ENCODE measurements at places on chromosomes 16 and 17.
A peak's percentile ranks its signal among the peaks of the same experiment; 100 is the strongest.

- peak; percentile 28 for DNase-seq
Observed at GRCh38 chr16:30053376-30054015, 12.1 kb upstream of the ALDOA start.

DNA sequence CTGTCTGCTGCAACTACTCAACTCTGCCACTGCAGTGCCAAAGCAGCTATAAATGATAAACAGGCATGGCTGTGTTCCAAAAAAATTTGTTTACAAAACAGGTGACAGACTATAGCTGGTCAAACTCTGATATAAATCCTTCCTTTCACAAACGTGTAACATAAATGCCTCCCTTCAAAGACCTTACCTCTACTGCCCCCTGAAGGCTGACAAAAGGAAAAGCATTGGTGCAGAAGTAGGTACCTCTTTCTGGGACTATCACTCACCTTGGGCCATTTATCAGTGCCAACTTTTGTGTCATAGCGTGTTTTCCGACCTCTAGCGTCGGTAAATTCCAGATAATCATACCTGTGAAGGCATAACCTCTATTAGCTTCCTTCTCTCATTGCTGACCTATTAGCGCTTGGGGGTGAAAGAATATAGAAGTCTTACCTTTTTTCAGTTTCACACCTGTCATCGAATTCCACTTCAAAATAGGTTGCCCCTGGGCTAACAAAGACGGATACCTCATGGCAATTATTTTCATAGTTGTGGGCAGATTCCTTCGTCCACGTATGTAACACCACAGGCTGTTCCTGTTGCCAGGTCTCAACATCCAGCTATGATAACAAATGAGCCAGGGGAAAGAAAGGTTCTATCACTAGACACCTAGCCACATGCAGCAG, 67.9 kb downstream of the ZZEF1 start:
- peak; percentile 7 for DNase-seq

- no peak for DNase-seq
Observed at GRCh38 chr17:50123649-50124349, 6.2 kb downstream of the SAMD14 start.

- DNase-seq: no peak
Observed at GRCh38 chr17:8004899-8005298, 2.5 kb downstream of the GUCY2D start.

DNA sequence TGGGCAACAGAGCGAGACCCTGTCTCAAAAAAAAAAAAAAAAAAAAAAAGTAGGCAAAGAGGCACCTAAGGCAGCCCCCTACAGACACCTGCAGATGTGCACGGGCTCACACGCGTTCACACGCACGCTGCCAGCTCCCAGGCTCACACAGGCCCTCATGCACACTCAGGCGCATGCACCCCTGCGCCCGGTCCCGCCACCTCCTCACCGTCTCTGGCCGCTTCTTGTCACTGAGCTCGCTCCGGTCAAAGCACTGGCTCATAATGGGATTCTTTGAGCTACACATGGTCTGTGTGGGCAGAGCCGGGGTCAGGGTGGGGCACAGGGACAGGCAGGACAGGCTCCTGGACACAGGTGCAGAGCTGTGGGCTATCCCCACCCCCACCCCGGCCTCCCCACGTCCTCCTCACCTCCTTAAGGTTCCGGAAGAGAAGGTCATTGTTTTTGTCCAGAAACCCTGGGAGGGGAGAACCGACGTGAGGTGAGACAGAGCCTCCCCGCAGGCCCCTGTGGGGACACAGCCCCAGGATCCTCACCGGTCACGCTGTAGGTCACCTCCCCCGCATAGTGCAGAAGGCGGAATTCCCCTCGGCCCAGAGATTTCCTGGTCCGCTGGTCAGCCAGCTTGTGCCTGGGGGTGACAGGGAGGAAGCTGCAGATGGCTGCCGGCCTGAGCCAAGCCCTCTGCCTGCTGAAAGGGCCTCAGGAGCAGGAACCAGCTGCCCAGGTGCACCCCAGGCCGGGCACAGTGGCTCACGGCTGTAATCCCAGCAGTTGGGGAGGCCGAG, 17.9 kb downstream of the MYO1C start:
- no peak for DNase-seq

GRCh38 chr16:20814784-20815183, 8.5 kb downstream of the REXO5 start:
- DNase-seq: no peak

- peak; percentile 26 for DNase-seq
Observed at GRCh38 chr16:46830417-46830901, 521 bp downstream of the C16orf87 start.

- no peak for DNase-seq
Observed at GRCh38 chr17:48546137-48546923, 1.4 kb upstream of the HOXB2 start.

GRCh38 chr16:54546521-54546920, 259.9 kb upstream of the IRX3 start:
- no peak for DNase-seq

GRCh38 chr16:50067290-50067853, 1.6 kb downstream of the HEATR3 start:
- DNase-seq: peak; percentile 53

GRCh38 chr17:17951524-17951923, 20.7 kb downstream of the TOM1L2 start:
- no peak for DNase-seq

DNA sequence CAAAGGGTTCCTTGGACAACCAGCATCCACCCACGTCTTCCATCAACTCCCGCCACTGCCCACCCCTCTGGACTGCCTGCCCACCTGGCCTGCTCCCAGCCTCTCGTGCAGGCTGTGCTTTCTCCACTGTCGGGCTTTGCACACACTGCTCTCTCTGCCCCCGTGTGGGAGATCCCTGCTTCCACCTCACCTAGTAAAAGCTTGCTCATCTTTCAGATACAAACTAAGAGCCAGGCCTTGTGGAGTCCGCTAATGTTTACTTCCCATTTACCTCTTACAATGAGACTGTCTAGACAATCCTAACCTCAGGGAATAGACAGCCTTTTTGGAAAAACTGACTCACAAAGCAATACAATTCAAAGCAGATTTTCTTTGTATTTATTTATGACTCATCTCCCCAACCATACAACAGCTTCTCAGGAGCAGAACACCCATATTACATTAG, 67.6 kb downstream of the USP31 start:
- DNase-seq: no peak

DNA sequence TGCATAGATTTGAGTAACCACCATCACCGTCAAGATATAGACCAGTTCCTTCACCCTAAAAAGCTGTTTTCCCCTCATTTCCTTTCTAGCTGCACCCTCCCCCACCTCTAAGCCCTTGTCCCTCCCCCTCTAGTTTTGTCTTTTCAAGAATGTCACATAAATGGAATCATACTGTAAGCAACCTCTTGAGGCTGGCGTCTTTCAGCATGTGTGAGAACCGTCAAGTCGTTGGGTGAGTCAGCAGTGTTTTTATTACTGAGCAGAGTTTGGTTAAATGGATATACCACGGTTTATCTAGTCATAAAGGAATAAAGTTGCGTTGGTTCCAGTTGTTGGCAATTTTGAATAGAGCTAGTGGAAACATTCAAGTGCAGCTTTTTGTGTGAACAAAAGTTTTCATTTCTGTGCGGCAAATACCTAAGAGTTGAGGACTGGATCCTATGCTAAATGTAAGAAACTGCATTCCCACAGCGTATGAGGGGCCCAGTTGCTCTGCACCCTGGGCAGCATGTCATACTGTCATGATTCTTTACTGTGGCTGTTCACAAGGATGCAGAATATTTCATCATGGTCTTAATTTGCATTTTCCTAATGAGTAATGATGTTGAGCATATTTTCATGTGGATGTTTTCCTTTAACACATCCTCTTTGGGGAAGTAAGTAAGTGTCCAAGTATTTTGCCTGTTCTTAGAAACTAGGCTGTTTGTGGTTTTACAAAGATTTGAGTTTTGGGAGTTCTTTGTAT, 264.3 kb downstream of the CPPED1 start:
- DNase-seq: no peak

DNA sequence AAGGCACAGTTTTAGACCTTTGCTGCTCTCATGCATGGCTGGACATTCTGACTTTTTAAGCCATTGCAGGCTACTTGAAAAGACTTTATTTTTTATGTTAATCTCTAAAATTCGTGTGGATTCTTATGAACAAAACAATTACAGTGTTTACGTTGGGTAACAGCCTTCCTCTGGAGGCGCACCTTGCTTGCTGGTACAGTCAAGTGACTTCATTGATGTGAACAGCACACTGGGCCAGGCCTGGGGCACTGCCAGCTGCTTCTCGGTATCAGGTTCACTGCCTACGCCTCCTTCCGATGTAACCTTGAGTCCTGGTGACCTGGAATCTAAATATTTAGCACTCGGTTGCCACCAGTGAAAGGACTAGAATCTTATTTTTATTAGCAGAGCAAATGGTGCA, 27.8 kb downstream of the MARCHF10 start:
- DNase-seq: no peak

- DNase-seq: peak; percentile 54
Observed at GRCh38 chr17:63682441-63682840, 17.5 kb downstream of the LIMD2 start.

DNA sequence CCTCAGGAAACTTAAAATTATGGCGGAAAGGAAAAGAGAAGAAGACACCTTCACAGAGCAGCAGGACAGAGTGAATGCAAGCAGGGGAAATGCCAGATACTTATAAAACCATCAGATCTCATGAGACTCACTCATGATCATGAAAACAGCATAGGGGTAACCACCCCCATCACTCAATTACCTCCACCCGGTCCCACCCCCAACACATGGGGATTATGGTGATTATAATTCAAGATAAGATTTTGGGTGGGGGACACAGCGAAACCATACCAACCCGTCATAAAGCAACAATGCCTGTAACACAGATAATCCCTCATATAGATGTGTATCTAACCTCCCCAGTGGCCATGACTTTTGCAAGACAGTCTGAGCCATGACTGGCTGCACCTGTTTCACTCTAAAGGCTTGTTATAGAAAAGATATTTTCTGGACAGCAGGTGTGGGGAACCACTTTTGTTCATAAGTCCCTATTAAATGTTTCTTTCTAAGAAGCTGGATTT, 7.0 kb upstream of the GSDMA start:
- no peak for DNase-seq

DNA sequence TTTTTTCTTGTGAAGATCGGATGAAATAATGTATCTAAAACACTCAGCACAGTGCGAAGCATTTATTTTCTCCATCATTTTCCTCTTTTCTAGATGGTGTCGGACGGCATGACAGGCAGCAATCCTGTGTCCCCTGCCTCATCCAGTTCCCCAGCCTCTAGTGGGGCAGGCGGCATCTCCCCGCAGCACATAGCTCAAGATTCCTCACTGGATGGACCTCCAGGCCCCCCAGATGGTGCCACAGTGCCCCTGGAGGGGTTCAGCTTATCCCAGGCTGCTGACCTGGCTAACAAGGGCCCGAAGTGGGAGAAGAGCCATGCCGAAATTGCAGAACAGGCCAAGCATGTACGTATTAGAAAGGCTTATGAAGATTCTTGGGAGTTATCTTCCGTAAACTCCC, 5.0 kb downstream of the SRCAP start:
- no peak for DNase-seq

- no peak for DNase-seq
Observed at GRCh38 chr16:81936209-81937000, 74.9 kb downstream of the SDR42E1 start.

- DNase-seq: no peak
Observed at GRCh38 chr17:61848896-61849295, 14.4 kb downstream of the BRIP1 start.

- no peak for DNase-seq
Observed at GRCh38 chr17:77476931-77477805, 336.4 kb downstream of the SEC14L1 start.

- DNase-seq: no peak
Observed at GRCh38 chr16:55809851-55810250, 23.0 kb downstream of the CES1 start.

DNA sequence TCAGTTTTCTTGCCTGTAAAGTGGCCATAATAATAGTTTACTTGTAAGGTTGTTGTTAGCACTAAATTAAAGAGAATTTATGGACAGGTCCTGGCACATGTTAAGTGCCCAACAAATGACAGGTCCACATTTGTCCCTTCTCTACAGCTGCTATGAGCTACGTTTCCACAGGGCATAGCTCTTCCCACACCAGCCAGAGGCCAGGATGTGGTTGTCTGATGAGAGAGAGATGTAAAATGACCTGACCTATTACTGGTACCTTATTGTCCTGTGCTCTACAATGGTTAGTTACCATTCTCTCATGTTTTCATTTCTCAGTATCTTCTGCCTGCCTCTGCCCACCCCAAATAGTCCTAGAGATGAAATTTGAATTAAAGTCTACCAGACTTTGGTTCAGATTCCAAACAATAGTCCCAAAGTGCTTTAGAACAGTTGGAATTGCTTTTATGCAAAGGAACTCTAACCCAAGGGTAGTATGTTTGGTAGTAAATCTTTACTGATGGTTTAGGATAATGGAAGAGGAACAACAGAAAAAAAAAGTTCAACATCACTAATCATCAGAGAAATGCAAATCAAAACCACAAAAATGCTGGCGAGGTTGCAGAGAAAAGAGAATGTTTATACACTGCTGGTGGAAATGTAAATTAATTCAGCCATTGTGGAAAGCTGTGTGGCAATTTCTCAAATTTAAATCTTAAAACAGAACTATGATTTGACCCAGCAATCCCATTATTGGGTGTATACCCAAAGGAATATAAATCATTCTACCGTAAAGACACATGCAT, 57.1 kb upstream of the ANKFN1 start:
- no peak for DNase-seq

DNA sequence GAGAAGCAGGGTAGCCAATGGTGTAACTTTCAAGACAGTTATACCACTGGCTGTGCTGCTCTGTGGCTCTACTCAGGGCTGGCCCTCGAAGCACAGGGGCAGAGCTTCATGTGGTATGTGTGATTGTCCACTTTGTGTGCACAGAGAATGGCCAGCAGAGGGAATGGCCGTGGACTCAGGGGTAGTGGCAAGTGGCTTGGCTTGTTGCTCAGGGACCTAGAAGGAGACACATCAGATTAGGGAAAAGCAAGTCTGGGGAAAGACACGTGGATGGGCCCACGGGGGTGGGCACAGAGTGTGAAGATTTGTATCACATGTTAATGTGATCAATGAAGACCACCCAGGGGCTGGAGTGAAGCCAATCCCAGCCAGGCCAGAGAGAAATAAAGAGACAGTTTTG, 20.0 kb upstream of the XYLT2 start:
- DNase-seq: no peak

- no peak for DNase-seq
Observed at GRCh38 chr16:87252269-87252970, 64.8 kb downstream of the C16orf95 start.

- DNase-seq: no peak
Observed at GRCh38 chr17:57679356-57679755, 65.7 kb downstream of the CCDC182 start.

DNA sequence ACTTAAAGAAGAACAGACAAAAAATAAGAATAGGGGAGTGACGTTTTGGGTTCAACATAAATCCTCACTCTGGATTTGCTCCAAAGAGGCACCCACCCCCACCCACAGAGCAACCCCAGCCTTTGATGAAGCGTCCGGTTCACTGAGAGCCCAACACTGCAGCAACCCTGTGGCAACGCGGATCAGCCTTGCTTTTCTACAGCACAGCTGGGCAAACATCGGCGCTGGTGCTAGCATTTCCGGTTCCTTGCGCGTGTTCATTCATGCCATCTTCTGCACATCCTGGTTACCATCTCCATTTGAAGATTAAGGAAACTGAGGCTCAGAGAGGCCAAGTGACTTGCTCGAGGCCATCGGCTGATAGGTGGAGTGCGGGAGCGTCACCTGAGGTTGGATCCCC, 8.7 kb upstream of the GINS2 start:
- DNase-seq: no peak

Data from AML-193 (cell line).